ENCODE measurements at places on chromosomes 6 and 20. TPM values are rescaled to one million over a fixed set of nuclear protein-coding genes. Genes with fewer than 3 reads are reported as not detected.

SRMS gene
- not detected for total RNA-seq

BTBD9 gene
- 14.6 TPM for total RNA-seq

EPHA7 gene
- total RNA-seq, result not detected

SYNJ2 gene
- total RNA-seq, result 32.3 TPM

FRK gene
- 0.02 TPM for total RNA-seq

EYA4 gene
- not detected for total RNA-seq
